ENCODE measurements at places on chromosomes 6 and 20. TPM values are rescaled to one million over a fixed set of nuclear protein-coding genes. Genes with fewer than 3 reads are reported as not detected.

- H3K4me3 ChIP-seq: no peak overlapping the region
- no peaks in the 10 kb centered on the region for H3K27me3 ChIP-seq
- no peak for DNase-seq
Observed at GRCh38 chr6:9487128-9487527, 927.7 kb downstream of the TFAP2A start.

DNA sequence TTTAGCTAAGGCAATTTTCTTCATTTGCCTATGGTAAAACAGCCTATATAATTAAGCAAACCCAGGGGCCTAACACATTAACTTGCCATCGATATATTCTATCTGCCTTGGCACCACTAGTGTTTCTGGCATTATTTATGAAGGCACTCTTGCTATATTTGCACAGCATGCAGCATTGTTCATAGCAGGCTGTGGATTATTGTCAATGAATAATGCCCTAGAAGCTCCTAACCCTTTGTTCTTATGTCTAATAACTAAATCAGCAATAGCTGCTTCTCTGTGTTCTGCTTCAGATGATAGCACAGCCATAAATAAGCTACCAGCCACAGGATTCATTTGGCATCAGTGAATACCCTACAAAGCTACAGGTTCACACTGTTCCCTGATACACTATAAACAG is 254.8 kb upstream of the STXBP5 start:
- no peak for DNase-seq
- H3K27ac ChIP-seq: no peak overlapping the region
- H3K4me1 ChIP-seq: no peaks in the 10 kb centered on the region
- no peaks in the 10 kb centered on the region for H3K27me3 ChIP-seq

- peaks cover 52% of the 10 kb centered on the region for H3K27me3 ChIP-seq
- no peak overlapping the region for H3K4me3 ChIP-seq
- no peak overlapping the region for H3K27ac ChIP-seq
- H3K4me1 ChIP-seq: no peaks in the 10 kb centered on the region
Observed at GRCh38 chr6:150016324-150017185, 8.8 kb downstream of the RAET1L start.

DNA sequence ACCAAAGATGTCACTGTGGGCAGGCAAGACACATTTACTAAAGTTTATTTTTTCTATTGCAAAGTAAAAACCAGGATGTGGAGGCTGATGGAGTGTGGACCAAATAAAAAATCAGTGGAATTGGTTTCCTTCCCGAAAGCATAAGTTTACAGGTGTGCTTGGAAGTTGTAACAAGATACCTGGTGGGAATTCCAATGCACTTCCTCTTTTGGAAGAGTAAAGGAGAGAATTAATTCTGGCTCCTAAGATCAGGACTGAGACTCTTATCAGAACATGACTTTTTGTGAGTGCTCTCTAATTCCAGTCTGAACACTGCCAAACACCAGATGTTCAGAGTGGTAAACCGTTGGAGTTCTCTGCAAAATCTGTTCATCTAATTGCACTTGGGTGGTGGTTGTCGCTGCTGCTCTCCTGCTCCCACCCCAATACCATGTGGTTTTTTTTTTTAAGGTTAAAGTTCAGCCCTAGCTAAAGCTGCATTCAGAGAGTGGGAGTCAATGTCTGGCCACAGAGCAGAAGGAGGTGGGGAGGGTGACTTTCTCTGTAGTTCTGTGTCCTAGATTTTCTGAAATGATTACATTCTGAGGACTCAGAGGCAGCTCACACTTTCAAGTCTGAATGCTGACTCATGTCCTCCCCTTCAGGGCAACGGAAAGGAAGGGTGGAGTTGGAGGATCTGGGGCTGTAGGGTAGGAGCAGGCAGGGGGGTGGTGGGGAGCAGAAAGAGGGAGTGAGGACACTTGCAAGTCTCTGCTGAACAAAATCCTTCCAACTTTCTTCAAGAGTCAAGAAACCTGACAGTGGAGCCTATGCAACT is 275.8 kb upstream of the PRDM1 start:
- no peaks in the 10 kb centered on the region for H3K27me3 ChIP-seq
- peaks cover 20% of the 10 kb centered on the region for H3K4me1 ChIP-seq
- no peak overlapping the region for H3K4me3 ChIP-seq

The NKX2-4 gene
- total RNA-seq: not detected

The VAPB gene
- 32.4 TPM for total RNA-seq

The LY6G5C gene
- 3.2 TPM for total RNA-seq

The ENPP3 gene
- not detected for total RNA-seq
